ENCODE measurements at places on chromosomes 2 and 18.

GRCh38 chr2:112947374-112947773 is 30.4 kb upstream of the IL36G start:
- no peak for DNase-seq

DNA sequence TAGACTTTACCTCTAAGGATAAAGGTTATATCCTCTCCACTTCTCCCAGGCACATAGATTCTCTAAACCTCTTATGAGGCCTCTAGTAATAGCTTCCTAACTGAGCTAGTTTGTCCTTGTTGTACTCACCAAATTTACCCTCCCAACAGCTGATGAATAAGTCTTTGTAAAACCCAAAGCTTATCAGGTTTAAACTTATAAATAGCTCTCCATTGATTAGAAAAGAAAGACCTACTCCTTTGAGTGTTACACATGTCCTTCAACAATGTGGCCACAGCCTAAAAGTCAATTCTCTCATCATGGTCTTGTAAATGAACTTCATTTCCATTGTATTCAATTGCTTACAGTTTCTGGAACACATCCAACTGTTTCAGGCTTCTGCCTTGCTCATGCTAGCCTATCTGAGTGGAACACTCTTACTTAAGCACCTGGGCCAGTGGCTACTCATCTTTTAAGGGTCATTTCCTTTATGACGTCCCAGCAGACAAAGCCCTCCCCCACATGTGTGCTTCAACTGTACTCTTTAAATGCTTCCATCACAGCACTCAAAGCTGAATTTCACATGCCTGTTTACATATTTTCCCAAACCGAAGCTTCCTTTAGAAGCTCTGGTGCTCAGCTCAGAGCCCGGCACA is 131.6 kb downstream of the CDH2 start:
- DNase-seq = peak; percentile 34

DNA sequence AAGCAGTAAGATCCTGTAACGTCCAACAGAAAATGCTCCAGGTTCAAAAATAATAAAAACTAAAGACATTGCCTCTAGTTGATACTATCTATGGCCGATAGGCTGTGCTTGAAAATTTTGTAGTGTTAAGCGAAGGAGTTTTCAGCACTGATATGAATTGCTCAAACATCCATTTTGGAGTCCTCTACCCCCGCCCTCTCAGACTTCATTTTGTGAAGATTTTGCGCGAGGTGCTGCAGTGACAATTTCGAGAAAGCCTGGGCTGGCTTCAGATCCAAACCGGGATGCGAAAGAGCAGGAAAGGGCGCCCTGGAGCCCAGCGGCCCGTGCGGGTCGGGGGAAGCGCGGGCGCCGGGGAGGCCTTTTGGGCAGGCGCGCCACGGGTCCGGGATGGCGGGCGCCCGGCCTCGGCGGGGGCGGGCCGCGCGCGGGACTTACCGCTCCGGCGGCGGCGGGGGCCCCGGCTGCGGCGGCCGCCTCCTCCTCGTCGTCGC is 1.8 kb downstream of the SP3 start:
- DNase-seq = peak; percentile 53

- DNase-seq = no peak
Measured at GRCh38 chr2:112540906-112541305, 1.4 kb upstream of the POLR1B start.

- no peak for DNase-seq
Measured at GRCh38 chr2:114762986-114763385, 320.5 kb downstream of the DPP10 start.

GRCh38 chr18:10072671-10073175 is 158.9 kb downstream of the VAPA start:
- no peak for DNase-seq

GRCh38 chr2:149690825-149691224 is 103.2 kb upstream of the MMADHC start:
- no peak for DNase-seq

GRCh38 chr2:143545949-143546255 is 416.7 kb downstream of the ARHGAP15 start:
- DNase-seq = no peak

DNA sequence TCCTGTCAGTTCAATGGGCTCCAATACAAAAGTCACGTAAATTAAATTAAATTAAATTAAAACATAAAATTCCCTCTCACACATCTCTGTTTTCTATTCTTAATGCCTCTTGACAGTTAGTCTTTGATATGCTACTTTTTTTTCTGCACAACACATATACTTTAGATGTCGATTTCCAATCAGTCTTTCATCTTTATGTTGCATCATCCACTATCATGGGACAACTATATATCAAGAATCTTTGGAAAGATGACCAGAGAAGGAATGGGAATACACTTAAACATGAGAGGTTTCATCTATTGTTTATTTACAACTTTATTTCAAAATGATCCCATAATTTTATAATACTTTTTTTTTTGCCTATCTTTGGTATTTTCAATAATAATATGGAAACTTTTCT is 733.3 kb upstream of the FANCL start:
- DNase-seq = no peak

- DNase-seq = peak; percentile 24
Measured at GRCh38 chr2:225889452-225889851, 489.9 kb downstream of the NYAP2 start.

GRCh38 chr2:158496986-158497385 is 40.2 kb downstream of the PKP4 start:
- no peak for DNase-seq

GRCh38 chr2:123073956-123074355 is 951.1 kb upstream of the CNTNAP5 start:
- peak; percentile 2 for DNase-seq

DNA sequence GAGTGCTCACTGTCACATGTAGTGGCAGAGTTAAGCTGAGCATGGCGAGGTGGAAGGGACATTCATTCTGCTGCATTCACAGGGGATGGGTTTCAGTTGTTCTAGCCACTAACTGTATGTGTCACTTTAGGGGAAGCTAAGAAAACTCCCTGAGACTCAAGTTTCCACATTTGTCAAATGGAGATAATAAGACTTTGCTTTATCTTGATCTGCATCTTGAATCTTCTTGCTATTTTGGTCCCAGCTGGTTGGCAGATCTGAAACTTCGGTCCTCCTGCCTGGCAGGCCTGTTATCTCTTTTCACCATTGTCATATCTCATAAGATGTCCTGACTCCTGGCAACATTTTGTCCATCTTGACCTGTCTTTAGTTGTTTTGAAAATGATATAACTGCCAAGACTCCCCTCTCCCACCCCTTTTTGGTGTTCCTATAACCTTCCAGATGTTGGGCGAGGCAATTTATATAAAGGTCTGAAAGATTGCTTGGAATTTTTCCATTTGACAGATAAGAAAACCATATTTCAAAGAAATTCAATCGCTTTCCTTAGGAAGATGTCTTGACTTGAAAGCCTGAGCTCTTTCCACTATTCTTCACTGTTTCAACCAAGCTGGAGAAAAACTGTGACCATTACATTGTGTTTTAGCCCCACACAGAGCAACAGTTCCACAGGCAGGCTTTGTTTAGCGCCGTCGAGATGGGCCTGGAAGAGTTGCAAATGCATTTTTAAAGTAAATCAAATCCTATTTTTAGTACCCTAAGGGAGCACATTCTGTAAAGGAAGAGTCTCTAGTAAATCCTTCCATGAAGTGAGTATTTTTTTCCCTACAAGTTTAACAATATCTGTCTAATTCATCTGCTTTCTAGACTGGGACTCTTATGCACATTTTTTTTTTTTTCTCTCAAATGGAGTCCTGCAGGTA is 33.4 kb downstream of the MYCN start:
- no peak for DNase-seq

- no peak for DNase-seq
Measured at GRCh38 chr2:144248350-144249034, 271.4 kb downstream of the ZEB2 start.

- no peak for DNase-seq
Measured at GRCh38 chr2:222424276-222424728, at the start of gene SGPP2. Gene SGPP2, plus strand, starts transcription at chr2:222424543. Its CDS starts 60 bp downstream, at chr2:222424603.

DNA sequence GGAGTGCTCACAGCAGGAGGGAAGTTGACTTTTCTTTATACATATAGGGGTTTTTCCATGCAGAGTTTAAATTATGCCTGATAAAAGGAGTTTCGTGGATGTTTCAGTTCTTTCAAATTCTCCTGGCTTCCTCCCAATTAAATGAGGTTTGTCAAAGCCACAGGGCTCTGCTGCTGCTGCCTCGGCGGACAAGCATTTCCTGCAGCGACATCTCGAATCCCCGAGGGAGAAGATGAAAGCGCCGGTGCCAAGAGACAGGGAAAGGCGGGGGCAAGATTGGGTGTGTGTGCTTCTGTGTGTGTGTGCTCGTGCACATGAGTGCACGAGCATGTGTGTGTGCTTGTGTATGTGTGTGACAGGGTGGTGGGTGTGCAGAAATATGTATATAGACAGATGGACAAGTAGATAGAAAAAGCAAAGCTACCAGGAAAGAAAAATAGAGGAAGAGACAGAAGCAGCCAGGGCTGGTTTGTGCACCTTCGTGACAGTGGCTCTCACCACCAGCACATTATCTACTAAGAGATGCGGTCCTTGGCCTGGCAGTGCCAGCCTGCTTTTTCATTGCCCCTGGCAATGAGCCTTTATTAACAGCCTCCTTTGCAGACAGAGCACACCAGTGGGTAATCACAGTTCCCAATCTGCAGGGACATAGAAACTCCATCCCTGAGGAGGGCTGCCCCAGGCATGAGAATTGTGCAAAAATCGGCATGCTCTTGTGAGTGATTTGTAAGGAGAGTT is 76.2 kb downstream of the CDK15 start:
- no peak for DNase-seq

DNA sequence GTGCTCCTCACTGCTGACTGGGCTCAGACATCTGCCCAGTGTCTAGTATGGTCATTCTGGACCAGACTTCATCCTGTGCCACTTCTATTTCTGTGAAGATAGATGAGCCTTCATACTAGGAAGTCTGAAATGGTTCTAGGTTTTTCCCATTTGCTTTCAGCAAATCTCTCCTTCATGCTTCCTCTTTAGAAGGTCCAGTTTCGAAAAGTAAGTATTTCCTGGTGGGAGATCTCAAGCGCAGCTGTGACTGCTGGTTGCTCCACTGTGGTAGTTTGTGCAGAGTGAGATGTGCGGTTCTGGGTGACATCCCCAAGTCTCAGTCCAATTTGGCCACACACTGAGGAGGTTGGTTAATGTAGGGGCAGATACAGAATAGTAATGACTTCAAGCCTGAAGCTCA is 14.4 kb downstream of the IL36B start:
- no peak for DNase-seq

- no peak for DNase-seq
Measured at GRCh38 chr2:212505586-212505985, 33.0 kb downstream of the ERBB4 start.

DNA sequence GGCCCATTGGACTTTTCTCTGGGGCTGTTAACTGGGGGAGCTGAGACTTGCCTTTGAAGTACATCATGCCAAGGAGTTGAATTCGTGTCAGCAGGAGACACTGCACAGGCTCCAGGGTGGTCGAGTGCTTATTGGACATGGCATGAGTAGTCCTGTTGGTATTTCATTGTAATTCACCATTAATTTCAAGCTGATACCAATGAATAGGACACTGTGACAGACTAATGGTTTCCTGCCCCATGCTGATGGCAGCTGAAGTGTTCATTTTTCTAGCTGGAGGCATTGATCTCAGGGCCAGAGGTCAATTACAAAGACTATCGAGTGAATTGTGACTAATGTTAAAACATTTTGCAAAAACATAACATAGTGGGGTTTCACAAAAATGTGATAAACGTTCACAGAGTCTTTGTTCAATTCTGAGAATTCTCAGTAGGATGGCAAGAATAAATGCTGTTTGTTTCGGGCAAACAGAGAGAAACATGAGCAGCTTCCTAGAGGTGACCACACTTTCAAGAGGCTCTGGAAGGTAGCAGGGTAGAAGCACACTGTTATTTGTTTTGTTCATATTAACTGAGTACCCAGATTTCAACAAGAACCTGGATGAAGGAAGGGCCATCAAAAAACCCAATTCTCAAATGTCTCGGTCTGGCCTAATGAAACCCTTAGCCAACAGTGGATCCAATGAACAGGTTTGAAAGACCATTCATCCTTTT is 90.6 kb upstream of the ARL4C start:
- no peak for DNase-seq

DNA sequence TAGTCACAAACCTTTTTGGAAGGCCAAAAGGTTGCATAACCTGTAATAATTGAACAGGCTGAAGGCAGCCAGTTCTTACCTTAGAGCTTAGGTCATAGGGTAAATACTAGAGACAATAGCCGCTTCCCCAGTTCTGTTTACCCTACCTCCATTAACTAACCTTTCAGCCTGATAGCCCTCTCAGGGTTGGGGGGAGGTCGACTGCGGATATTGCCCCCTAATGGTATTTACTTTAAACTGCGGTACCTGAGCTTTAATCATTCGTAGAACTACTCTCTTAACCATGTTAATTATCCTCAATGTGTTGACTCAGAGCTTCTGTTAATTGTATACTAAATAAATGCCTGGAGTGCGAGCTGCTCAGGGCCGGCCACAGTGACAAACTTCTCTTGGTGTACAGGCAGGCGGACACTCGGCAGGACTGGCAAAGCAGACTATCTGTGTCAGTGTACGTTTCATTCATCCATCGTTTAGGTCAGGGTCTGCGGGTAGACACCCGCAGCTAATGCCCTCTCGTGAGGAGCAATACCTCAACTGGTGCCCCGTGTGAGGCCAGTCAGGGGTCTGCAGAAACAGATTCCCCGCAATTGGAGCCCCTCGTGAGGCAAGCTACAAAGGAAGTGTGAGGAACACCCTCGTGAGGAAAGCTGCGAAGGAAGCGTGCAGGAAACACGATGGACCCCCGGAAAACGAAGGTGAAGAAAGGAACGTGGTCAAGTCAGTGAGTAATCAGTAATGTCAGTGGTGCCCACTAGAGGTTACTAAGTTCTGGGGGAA is 115.3 kb upstream of the SCN7A start:
- DNase-seq = no peak

DNA sequence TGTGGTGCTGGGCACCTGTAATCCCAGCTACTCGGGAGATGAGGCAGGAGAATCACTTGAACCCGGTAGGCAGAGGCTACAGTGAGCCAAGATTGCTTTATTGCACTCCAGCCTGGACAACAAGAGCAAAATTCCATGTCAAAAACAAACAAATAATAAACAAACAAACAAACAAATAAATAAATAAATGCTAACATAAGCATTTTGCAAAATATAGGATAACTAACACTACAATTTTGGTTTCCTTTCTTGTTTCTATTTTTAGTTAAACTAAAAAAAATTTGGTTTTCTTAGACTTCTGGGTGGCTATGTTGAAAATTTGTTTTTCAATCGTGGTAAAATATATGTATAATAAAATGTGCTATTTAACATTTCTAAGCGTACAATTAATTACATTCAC is 115.0 kb upstream of the ZNF516 start:
- DNase-seq = no peak

All from globus pallidus (tissue), 1 donor.